ENCODE measurements at places on chromosomes 3 and 15. TPM values are rescaled to one million over a fixed set of nuclear protein-coding genes. Genes with fewer than 3 reads are reported as not detected.

TMC3 gene
- total RNA-seq: not detected

SLC12A1 gene
- not detected for total RNA-seq

DNA sequence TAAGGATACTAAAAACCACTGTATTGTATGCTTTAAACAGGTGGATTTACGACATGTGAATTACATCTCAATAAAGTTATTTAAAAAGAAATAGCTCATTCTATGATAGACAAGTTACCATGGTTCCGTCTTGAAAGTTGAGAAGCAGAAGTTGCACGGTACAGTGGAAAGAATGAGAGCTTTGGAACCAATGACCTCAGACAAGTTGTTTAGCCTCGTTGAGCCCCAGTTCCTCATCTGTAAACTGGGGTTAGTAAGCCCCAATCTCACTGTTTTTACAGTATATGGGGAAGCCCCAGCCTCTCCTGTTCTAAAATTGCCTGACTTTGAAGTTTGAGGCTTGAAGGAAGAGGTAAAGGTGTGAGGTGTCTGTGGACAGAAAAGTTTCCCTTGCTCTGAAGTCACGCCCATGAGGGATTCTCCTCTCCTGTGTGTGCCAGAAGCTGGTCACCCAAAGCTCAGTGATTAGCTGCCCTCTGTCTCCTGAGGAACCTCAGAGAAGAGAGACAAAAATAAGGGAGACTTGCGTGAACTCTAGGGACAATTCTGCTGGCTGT, 10.0 kb downstream of the CRYGS start:
- H3K4me1 ChIP-seq: peaks cover 11% of the 10 kb centered on the region
- H3K36me3 ChIP-seq: no peaks in the 10 kb centered on the region
- H3K27ac ChIP-seq: no peak overlapping the region
- DNase-seq: no peak
- no peaks in the 10 kb centered on the region for H3K27me3 ChIP-seq

- no peaks in the 10 kb centered on the region for H3K27me3 ChIP-seq
- no peak for DNase-seq
- H3K4me3 ChIP-seq: peak overlapping the region; percentile 88
- no peaks in the 10 kb centered on the region for H3K36me3 ChIP-seq
- peak overlapping the region; percentile 100 for H3K27ac ChIP-seq
Measured at GRCh38 chr3:149813367-149814281, 609 bp downstream of the RNF13 start.

DNA sequence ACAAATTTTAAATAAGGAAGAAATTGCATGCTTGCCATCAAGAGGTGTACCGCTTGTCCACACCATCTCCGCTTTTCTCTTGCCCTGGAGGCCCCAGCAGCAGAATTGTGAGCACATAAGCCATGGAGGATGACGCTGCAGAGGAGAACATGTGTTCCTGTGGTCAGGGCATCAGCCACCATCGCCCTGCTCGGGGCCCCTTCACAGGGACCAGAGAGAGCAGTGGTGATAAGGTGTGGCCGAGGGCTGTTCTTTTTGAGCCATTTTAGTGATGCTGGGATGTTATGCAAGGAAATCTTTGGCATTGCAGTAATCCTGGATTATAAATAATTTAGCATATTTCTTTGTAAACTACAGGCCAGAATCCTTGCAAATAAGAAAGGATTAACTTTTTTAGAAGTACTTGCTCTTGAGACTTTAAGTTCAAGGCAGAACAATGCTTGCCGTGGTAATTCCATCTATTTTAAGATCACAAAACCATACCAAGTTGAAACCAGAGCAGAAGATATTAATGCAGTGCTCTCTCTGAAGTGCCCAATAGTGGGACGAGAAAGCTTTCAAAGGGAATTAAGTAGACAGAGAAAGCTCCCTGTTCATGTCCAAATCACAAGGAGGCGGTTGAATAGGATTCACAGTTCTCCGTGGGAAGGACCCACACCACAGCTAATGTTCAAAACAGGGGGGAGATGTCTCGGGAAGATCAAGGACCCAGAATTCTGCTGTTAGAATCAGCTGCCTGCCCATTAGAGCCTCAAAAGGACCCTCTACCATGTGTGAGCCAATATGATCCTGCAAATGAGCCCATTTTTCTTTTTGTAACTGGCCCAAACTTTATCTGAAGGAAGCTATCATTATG, 338.5 kb downstream of the RORA start:
- no peak for DNase-seq
- H3K4me1 ChIP-seq: peaks cover 14% of the 10 kb centered on the region
- H3K36me3 ChIP-seq: no peaks in the 10 kb centered on the region
- H3K27ac ChIP-seq: no peak overlapping the region

GRCh38 chr15:25795061-25795460, 68.1 kb downstream of the ATP10A start:
- H3K27me3 ChIP-seq: peaks cover 12% of the 10 kb centered on the region
- H3K4me1 ChIP-seq: peaks cover 15% of the 10 kb centered on the region
- no peak for DNase-seq
- no peaks in the 10 kb centered on the region for H3K36me3 ChIP-seq
- H3K4me3 ChIP-seq: no peak overlapping the region

GRCh38 chr3:71523628-71524027, 59.9 kb downstream of the FOXP1 start:
- no peak for DNase-seq
- H3K4me3 ChIP-seq: no peak overlapping the region
- H3K4me1 ChIP-seq: peaks cover 29% of the 10 kb centered on the region
- no peak overlapping the region for H3K27ac ChIP-seq

DNA sequence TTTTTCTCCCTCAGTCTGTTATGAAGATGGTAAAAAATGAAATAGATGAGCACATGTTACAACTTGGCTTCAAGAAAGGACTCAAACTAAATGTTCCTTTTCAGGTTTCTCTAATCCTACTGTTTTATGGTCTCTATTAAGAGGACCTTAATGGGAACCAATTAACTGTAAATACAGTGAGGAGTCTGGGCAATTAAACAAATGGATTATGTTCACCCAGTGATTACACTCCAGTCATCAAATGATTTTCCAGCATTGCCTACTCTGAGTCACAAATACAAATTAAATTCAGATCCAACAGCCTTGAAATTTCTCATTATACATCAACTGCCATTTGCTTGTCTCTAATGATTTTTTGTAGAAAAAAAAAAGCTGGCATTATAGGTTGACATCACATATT, 129.2 kb downstream of the NEK10 start:
- H3K4me3 ChIP-seq: no peak overlapping the region
- peaks cover 9% of the 10 kb centered on the region for H3K36me3 ChIP-seq
- no peak for DNase-seq
- H3K4me1 ChIP-seq: no peaks in the 10 kb centered on the region
- no peak overlapping the region for H3K27ac ChIP-seq

- no peak overlapping the region for H3K4me3 ChIP-seq
- no peak for DNase-seq
- H3K36me3 ChIP-seq: no peaks in the 10 kb centered on the region
- peaks cover 21% of the 10 kb centered on the region for H3K4me1 ChIP-seq
- no peaks in the 10 kb centered on the region for H3K27me3 ChIP-seq
Measured at GRCh38 chr15:31499236-31499952, 172.8 kb downstream of the KLF13 start.

GRCh38 chr3:195352895-195353488, 82.0 kb upstream of the XXYLT1 start:
- no peak overlapping the region for H3K4me3 ChIP-seq
- no peak overlapping the region for H3K27ac ChIP-seq
- DNase-seq: no peak
- no peaks in the 10 kb centered on the region for H3K27me3 ChIP-seq
- peaks cover 27% of the 10 kb centered on the region for H3K4me1 ChIP-seq
- H3K36me3 ChIP-seq: peaks cover 8% of the 10 kb centered on the region

GRCh38 chr3:197482001-197482400, 73.8 kb downstream of the BDH1 start:
- H3K4me1 ChIP-seq: peaks cover 3% of the 10 kb centered on the region
- peaks cover 8% of the 10 kb centered on the region for H3K27me3 ChIP-seq
- H3K4me3 ChIP-seq: no peak overlapping the region
- no peak overlapping the region for H3K27ac ChIP-seq
- DNase-seq: no peak

DNA sequence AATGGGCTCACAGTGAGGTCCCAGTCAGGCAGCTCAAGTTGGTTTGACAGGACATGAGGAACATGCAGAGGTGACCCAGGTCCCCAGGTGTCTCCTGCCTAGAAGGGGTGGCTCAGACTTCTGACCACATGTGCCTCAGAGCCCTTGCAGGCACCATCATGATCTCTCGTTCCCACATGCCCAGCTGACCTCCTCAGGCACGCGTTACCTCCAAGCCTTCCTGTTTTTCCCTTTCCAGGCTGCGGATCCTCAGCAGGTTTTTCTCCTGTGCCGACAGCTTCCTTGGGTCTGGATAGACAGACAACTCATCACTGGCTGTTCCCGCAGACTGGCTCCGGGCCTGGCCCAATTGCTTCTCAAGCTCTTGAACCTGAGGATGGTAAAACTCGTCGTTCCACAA, 30.4 kb downstream of the CCDC13 start:
- no peaks in the 10 kb centered on the region for H3K36me3 ChIP-seq
- no peaks in the 10 kb centered on the region for H3K27me3 ChIP-seq

GRCh38 chr3:184953401-184953800, 141.4 kb downstream of the VPS8 start:
- peaks cover 25% of the 10 kb centered on the region for H3K4me1 ChIP-seq
- peaks cover 18% of the 10 kb centered on the region for H3K36me3 ChIP-seq
- no peak overlapping the region for H3K4me3 ChIP-seq
- H3K27me3 ChIP-seq: no peaks in the 10 kb centered on the region
- no peak overlapping the region for H3K27ac ChIP-seq
- no peak for DNase-seq
